Right renal cortex interstitium (tissue), 3 donors: ENCODE measurements at places on chromosomes 12 and 14. TPM values are rescaled to one million over a fixed set of nuclear protein-coding genes. Genes with fewer than 3 reads are reported as not detected.

DNA sequence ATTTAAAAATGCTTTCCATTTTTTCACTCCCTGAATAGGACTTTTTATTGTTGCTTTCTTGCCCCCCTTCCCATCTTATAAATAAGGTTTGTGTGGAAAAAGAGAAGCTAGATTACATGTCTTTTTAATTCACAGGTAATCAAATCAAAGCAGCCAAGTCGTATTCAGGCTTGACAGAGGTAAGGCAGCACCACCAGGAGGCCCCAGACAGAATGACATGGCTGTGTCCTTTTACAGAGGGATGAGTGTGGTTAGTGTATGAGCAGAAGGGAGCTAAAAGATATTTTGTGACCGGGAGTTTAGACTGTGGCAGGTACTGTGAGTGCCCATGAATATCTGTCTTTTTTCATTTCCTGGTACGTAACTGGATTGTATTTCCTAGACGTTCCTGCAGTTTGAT, 596.1 kb downstream of the ETNK1 start:
- DNase-seq = no peak

DNA sequence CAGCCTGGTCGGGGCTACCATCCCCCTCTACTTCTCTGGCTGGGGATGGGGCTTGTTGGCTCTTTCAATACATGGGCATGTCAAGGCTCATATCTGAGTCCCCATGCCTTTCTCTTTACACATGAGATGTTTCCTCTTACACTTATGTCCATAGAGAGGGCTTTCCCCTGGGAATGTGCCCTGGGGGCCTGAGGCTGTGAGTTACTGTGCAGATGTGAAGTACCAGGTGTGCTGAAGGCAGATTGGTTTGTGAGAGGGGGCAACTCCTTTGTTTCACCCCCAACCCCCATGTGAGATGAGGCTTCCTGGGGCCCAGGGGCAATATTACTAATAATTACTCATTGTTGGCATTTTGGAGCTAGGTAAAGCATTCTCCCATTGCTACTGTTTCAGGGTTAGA, 32.8 kb downstream of the NRXN3 start:
- no peak for DNase-seq

GRCh38 chr12:117850048-117850447, 118.7 kb downstream of the KSR2 start:
- no peak for DNase-seq

DNA sequence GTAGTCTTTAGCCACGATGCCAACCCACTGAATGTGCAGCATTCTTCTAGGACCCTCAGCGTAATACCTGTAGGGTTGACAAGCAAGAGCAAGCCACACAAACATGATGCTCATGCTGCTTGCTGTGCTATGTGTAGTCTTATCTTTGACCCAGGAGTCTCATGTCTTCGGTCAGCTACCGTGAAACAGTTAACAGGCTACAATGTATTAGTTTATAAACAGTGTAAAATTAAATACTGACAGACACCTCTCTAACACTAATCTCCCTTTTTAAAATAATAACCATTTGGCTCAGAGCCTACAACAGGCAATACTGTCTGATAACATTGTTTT, 1.9 kb downstream of the EAPP start:
- DNase-seq = no peak

DNA sequence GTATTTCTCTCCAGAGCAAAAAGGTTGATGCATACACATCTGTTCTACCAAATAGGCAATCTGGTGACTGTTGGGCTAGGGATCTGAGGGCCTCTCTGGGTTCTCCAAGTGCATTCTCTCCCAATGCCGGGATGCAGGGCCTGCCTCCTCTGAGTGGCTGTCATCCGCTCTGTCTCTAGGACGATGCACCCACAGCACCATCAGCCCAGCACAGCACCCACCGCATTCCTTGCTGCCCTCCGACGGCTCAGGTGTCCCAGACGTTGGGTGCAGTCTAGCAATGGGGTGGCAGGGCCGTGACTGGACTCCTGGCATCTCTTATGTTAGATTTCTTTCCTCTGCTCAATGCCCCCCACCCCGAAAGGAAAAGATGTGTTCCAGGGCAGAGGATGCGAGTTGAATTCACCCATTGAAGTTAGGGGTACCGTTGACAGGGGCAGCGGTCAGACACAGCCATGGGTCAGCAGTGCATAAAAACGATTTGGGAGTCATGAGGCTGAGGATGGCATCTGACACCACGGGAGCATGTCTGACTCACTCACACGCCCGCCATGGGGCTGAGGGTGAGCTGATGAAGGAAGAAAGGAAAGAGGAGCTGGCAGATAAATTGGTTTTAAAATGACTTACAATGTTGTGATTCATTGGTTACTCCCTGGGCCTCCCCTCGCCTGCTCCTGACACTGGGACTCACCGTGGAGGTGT, 93.2 kb upstream of the C14orf180 start:
- DNase-seq = no peak

DNA sequence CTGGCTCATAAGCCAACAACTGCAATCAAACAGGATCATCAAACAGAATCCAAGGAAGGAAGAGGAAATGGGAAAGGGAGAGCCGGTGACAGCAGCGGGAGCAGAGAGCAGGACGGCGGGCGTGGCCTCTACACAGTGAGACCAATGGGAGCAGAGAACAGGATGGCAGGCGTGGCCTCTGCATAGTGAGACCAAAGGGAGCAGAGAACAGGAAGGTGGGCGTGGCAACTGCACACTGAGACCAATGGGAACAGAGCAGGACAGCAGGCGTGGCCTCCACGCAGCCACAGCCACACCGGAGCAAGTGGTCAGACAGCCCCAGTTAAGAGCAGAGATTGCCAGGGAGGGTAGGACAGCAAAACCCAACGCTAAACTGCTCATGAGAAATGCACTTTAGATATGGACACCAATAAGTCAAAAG, 16.4 kb downstream of the LRCOL1 start:
- peak; percentile 84 for DNase-seq

DNA sequence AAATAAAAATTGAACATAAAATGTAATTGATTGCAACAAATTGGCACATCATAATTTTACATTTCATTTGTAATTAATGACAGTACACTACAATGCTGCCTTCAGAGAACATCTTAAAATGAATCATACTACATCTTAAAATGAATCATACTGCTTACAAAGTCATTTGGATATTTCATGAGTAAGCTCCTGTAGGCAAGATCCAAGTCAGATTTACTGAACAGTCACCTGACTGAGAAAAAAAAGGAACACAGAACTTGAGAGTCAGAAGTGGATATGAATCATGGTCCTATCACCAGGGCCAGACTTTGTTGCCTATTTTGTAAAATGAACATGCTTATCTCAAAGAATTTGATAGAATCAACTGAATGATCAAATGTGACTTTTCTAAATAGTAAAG, 32.7 kb upstream of the FBLN5 start:
- DNase-seq = no peak

DNA sequence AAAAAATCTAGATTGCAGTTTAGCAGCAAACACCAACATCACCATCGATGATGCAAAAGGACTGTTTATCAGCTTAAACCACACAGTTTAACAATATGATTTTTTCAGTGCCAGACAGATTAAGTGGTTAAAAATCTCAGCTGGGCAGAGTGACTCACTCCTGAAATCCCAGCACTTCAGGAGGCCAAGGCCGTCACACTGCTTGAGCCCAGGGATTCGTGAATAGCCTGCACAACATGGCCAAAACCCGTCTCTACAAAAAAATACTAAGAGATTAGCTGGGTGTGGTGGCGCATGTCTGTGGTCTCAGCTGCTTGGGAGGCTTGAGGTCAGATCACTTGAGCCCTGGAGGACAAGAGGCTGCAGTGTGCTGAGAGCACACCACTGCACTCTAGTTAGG, 8.9 kb downstream of the RSRC2 start:
- DNase-seq = no peak

DNA sequence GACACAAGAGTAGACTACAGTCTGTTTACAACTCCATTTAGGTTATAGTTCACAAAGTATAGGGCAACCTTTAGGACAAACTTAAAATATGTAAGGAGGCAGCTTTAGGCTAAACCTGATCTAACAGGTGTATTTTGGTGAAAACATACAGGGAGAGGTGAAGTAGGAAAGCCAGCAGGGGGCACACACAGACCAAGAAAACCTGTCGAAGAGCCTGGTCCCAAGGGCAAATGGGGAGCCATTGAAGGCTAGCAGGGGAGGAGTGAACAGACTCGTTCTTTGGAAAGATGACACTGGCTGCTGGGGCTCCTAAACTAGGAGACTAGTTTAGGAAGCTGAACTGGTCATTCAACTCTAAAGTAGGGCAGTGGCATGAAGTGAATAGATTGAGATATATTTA, 138.8 kb upstream of the WSCD2 start:
- no peak for DNase-seq

GPRC5A gene
- 7.6 TPM for polyA plus RNA-seq

HRK gene
- polyA plus RNA-seq = 0.29 TPM

RSRC2 gene
- 225 TPM for polyA plus RNA-seq

SLC7A8 gene
- 86.9 TPM for polyA plus RNA-seq

SCYL2 gene
- polyA plus RNA-seq = 55.6 TPM

CCDC177 gene
- 0.08 TPM for polyA plus RNA-seq
